ENCODE measurements at places on chromosomes 1 and 21. TPM values are rescaled to one million over a fixed set of nuclear protein-coding genes. Genes with fewer than 3 reads are reported as not detected.
A peak's percentile ranks its signal among the peaks of the same experiment; 100 is the strongest.

DNA sequence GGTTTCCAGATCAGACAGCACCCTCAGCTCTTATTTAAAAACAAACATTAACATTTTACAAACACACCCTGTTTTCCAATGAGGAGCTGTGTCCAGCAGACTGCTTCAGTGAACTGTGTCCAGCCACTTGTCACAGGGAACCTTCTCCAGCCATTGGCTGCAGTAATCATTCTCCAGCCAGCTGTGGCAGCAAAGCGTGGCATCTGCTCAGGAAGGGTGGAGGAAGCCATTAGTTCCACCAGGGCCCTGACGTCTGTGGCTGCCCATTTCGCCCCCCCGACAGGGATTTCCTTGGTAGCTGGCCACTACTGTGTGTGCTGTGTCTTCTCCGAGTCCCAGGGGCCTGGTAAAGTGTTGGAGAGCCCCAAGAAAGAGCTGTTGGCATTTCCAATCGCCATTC is 62.9 kb upstream of the SELENON start:
- no peak for DNase-seq

GRCh38 chr1:198363625-198364151 is 176.8 kb downstream of the ATP6V1G3 start:
- DNase-seq = no peak

- DNase-seq = no peak
Measured at GRCh38 chr1:243963571-243963970, 87.5 kb upstream of the ZBTB18 start.

GRCh38 chr1:184152434-184152898 is 100.9 kb downstream of the TSEN15 start:
- no peak for DNase-seq

DNA sequence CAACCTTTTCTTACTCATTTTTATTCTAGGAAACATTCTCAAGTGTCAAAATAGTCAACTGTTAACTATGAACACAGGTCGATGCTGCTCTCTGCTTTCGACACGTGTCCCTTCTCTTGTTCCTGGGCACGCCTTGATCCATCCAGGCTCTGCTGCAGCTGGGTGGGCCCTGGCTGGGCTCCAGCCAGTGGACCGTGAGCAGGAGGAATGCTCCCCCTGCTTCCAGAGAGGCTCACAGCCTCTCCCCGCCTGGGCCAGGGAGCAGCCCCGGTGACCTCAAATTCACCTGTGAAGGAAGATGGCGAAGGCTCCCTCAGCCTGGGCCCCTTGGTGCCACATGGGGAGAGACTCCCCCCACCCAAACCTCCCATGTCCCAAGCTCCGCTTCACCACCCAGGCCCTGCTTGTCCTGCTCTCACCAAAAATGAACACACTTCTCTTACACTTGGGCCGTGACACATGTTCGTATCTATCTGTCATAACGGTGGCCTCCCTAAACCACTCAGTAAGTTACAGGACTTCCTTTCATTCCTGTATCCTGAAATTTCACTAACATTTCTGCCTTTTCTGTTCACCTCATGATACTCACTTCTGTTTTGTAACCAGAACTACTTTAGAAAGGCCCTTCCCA is 24.6 kb upstream of the ADARB1 start:
- no peak for DNase-seq

DNA sequence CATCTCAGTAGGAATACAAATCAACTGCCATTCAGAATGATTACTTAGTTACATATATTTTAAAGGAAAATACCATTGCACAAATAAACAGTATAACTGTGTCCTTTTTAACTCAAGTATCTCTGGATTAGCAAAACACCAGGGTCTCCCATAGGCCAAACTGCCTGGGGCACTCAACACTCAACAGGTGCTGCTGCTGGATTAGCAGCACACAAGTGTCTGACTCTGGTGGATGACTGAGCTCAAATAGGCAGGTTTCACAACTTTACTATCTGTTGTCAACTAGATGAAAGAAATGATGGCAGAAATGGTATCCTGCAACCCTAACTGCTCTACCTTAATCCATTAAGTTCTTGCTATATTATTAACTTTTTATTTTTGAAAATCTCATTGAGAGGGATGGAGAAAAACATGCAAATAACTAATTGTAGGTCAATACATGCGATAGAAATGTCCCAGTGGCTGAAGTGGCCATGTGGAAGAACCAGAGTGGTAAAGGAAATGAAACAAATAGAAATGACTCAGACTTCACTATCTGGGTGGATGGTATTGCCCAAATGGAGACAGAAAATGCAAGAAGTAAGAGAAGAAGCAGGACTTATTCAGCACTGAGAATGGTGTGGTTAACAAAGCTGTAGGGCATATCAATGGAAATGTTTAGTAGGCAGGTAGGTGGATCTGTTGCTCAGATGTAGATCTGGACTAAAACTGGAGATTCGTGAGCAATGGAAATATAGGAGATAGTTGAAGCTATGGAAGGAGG is 90.8 kb upstream of the CCDC190 start:
- no peak for DNase-seq

The TACSTD2 gene
- polyA plus RNA-seq = 0.18 TPM

DNA sequence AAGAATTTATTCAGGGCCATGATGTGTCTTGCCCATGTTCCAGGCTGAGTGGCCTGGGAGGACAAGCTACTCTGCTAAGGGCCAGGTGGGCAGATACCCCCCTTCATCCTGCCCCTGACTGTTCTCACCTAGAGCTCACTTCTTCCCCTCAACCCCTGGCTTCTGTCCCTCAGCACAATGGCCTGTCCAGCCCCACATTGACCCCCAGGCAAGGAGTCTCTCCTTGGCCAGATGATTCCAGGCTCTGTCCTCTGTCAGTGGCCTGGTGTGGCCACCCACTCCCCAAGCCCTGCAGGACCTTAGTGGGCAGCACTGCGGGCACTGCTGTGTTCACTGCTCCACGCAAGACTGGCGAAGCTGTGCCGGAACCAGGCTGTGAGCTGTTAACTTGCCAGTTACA is 460.0 kb downstream of the MATN1 start:
- no peak for DNase-seq

DNA sequence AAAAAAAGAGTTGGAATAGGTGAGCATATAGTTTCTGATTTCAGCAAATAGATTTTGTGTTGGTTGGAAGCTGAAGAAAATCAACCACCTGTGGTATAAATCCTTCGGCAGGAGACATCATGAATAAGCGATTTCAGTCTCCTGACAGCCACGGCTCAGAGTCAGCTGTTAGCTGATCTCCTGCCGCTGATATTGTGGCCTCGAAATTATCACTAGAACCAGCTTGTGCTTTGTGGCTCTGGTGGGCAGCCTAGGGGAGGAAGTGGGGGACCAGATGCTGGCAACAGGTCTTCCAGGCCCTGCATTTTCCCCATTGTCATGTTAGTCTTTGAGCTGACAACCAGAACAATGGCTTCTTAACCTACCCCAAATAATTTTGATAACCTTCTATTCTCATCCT is 842 bp upstream of the GCSAML start:
- DNase-seq = no peak

DNA sequence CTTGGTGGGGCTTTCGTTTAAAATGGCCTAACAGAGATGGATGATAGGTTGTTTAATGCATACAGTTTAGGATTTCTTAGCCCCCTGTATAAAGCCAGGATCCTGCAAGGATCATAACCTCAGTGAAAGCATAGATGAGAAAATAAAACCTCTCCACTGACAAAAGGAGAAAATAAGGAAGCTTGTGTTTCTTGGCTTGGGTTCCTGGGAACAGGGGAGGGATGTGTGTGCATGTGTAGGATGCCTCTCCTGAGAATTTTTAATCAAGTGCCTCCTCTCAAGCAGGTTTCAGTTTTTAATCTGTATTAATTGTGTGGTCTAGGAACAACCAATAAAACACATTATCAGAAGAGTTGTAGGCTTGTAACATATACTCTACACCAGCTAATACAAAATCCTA is 26.1 kb downstream of the PRKACB start:
- no peak for DNase-seq

- no peak for DNase-seq
Measured at GRCh38 chr1:208139434-208140045, 104.6 kb downstream of the PLXNA2 start.

DNA sequence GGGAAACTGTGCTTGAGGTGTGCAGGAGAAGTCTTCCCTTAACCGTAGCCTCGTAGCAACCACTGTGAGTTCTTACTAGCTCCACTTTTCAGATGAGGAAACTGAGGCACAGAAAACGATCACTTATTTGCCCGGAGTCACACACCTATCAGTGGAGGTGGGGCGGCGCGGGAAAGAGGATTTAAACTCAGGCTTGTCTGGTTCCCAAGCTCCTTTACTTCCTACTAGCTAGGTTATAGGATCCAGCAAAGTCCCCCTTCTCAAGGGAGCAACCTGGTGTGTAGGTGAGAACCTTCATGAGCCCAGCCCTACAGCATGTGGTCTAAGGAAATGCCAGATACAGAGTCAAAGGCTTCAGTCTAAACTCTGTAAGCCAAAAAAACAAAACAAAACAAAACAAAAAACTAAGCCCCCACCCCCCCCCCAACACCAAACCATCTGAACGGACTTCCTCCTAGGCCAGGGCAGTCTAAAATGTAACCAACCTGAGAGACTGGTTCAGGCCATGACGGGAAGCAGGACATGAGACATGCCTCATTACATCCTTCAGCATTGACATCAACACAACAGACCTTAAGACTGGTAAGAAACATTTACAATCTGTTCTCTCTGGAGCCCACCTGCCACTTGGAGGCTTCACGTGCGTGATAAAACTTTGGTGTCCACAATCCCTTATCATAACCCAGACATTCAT is 709 bp upstream of the FBXO42 start:
- DNase-seq = no peak

DNA sequence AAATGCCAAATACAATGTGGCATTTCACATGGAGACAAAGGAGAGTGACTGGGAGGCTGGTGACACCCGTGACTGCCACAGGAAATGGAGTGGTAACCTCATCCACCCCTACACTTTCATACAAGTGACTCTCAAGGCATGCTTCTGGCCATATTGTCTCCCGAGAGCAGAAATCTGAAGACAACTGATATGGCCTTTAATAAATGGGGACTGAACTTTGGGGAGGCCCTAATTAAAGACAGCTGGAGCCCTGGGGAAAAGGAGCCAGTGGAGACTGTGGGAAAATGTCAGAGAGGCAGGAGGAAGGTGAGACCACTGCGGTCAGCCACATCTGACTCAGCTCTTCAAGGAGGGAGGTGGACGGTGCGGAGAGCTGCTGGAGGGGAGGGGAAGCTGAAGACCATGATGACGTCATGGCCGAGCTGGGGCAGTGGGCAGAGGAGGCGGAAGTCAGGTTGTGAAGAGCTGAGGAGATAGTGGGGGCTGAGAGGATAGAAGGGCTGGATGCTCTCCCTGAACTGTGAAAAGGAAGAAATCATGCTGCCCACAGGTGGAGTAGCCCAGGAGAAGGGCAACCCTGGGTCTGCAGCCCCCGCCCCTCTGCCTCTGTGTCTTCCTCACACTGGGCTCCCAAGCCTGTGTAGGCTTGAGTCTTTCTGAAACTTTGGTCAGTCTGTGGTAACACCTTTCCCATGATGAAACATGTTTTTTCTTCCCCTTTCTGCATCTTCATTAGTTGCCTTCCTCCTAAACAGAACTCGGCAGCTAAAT is 14.0 kb upstream of the NCF2 start:
- DNase-seq = peak; percentile 81

The FMO2 gene
- polyA plus RNA-seq = 0.07 TPM

DNA sequence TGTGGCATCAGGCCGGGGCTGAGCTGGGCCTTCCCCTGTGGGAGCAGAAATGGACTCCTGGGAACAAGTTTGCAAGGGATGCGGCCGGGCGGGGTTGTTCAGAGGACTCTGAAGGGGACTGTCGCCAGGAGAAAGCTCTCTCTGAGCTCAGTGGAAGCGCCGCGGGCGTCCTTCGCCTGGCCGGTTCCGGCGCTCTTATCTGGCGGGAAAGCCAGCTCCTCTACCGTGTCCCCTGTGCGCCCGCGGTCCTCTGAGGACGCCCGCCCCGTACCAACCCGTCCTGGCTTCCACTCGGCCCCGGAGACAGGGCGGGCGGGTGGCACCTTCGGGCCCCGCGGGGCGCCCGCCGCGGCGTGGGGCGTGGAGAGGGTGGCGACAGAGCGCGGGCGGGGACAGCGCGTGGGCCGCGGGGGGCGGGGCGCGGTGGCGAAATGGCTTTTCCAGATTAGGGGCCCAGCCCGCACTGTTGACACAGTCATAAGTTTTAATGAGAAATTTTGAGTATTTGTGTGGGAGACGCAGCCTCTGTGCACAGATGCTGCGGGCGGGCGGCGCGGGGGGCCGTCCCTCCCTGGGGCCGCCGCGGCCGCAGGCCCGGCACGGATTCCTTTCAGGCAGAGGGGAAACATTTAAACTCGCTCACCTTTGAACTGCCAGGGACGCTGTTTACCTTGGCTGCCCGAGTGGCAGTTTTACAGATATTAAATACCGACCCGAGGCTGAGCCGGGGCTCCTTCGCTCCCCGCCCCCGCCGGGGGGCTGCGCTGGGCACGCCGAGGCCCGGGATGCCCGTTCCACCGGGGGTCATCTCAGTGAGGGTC is 70.2 kb downstream of the FOXD2 start:
- DNase-seq = no peak

GRCh38 chr1:59092126-59092525 is 204.8 kb upstream of the FGGY start:
- no peak for DNase-seq

The C4BPA gene
- polyA plus RNA-seq = not detected

The KCNQ4 gene
- 0.06 TPM for polyA plus RNA-seq

- peak; percentile 23 for DNase-seq
Measured at GRCh38 chr1:59332983-59333382, 36.1 kb downstream of the FGGY start.

GRCh38 chr21:29638761-29639327 is 301.0 kb downstream of the GRIK1 start:
- no peak for DNase-seq

The LCE1B gene
- polyA plus RNA-seq = not detected

The CHRM3 gene
- polyA plus RNA-seq = 0.78 TPM

- no peak for DNase-seq
Measured at GRCh38 chr1:41777695-41778094, 141.0 kb downstream of the HIVEP3 start.
